ENCODE measurements at places on chromosomes 16 and 17.

DNA sequence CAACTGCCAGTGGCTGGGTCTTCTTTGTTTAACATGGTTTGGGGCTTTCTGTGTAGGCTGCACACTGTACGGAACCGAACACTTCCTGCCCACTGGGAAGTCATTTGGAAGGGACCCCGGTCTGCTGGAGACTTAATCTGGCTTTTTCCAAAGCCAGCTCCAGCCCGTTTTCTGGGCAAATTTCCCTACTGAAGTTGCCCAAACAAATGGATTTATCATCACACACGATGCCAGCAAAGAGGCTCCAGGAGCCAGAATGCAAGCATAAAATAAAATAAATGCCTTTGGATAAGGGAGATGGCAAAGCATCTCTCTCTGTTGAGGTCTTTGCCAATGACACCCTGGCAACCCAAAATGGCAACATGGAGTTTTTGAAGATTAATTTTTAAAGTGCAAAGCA is 259.9 kb upstream of the IRX3 start:
- DNase-seq: no peak

DNA sequence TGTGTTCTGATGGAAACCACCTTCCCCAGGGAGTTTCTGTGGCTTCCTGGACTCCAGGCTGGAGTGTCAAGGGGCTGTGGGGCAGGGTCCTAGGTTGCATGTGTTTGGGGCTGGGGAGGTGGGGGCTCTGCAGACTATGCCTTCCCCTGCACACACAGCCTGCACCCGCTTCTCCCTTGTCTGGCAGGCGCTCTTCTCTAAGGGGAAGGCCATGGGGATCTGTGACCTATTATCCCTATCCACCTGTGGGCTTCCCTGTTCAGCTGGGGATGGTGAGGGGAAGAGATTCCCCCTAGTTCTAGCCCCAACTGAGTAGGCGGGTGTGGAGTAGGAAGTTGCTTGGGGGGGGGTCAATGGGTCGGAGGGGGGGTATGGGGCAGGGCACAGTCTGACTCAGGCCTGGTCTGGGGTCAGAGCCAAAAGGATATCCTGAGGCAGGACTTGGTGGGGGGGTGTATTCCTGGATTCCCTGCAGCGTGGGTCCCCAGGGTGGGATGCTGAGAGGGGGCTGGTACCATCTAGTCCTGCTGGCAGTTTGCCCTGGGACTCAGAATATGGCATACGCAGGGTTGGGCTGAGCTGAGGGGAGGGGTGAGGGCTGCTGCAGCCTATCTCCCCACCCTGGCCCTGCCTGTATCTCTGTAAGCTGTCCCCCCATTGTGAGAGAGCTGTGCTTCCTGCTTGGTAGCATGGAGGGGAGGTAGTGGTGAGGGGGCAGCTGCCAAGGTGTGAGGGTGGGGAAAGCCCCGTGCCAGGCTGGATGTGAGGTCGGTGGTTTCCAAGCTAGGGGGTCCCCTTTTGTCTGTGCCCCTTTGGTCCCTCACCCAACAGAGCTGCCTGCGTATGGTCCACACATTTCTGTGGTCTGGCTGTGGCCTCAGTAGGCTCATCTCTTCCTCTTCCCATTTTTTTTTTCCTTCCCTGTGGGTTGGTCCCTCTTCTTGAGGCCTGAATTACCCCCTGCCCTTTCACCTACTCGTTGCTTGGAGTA is 14.7 kb downstream of the RARA start:
- DNase-seq: peak; percentile 68

DNA sequence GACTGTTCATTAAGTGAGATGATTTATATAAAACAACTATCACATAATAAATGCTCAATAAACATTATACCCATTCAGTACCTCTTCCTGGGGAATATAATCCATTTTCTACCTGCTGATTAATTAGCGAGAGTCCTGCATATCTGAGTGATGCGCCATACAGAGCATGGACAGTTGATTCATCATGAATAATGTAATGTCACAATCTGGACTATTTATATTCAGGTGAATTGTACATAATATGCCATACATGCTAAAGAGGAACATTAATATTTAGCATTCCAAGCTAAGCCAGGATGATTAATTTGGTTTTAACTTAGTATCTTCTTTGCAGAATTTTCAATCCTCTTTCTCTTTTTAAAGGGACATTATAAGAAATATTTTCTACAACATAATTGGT is 362.0 kb upstream of the XYLT1 start:
- DNase-seq: no peak

DNA sequence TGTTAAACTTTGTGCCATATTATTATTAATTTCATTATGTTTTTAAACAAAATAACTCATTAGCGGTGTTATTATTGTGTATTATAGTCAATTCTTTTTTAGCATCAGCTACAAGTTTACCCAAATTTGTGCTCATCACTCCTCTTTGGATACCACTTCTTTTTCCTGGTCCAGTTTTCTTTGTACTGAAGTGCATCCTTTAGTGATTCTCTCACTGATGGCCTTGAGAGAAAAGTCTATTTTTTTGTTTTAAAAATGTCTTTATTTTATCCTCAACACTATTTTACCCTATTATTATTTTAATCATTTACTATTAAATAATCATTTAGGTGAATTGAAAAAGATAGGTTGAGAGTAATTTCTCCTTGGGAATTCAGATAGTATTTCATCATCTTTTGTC is 99.2 kb downstream of the RGS9 start:
- DNase-seq: no peak

GRCh38 chr16:70523076-70523742 is at the start of gene COG4:
Gene COG4 (minus strand): TSS chr16:70523554. CDS start chr16:70523543, 11 bp downstream.
- DNase-seq: peak; percentile 66

DNA sequence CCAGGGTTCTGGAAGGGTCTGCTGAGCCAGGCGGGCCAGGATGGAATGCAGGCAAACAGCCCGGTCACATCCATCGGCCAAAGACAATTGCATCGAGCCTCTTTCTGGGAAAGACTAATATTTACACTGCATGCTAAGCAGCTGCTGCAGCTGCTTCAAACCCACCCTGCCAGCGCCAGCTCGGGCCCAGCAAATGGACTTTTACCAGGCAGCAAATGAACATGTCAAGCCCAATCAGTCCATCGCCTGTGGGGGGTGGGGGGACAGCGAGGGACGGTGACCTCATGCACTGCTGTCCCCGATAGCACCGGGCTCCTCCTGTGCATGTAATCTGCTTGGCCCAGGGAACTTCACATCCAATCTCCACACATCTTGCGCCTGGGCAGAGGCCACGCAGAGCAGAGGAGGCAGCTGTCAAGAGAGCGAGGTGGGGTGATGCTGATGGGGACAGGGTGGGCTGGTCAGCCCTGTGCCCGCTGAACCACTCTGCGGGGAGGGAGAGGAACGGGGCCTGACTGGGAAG is 39.4 kb upstream of the CDH5 start:
- DNase-seq: no peak

DNA sequence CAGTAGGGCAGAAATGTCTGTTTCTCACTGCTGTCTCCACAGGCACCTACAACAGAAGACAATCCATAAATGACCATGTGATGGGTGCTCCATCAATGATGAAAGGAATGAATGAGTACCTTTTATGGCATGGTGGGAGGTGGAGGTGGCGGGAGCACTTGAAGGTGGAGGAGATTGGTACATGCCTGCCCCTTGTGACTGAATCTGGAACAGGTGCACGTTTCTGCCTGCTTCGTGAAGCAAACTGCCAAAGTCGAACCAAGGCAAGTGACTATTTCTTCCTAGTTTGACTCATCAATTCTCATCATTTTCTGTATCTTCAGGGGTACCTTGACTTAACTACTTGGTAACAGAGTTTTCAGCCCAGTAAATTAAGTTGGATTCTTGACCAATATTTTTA is 25.4 kb downstream of the CDRT15 start:
- no peak for DNase-seq

DNA sequence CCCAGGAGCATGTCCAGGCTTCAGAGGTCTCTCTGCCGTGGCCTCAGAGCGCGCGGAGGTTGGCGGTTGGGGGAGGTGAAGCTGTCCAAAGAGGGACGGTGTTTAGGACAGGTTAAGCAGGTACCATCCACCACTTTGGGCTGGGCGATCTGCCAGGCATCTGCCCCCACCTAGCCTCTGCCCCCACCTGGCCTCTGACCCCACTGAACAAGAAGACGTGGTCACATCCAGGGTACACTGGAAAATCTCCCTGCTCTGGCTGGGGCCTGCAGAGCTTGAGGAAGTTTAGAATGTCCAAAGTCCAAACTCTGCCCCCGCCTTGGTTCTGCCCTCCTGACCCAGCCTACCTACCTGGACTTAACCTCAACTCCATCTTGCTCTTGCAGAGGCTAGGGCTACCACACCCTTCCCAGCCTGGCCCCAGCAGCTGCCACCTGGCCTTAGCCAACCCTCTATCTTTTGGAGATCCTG is 1.6 kb downstream of the ITGA3 start:
- DNase-seq: no peak

- DNase-seq: no peak
Measured at GRCh38 chr16:82094942-82095540, 60.0 kb downstream of the HSD17B2 start.

DNA sequence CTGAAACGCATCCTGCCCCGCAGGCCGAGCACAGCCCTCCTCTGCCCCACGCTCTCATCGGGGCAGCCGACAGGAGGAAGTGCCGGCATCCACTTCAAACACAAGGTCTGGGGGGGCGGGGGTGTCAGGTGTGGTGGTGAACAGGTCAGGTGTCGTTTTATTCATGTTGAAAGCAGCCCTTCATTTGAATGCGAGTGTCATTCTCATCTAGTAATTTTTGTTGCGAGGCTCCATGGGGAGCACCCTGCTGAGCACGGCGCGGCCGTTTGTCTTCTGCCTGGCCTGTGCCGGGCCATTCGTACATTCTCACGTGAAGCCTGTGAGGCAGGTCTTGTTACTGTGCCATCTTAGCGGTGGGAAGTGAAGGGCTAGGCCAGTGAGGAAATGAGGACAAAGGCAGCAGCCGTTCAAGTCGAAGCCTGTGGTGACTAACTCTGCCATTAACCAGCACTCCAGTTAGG is 1.9 kb downstream of the ACSF3 start:
- DNase-seq: no peak

DNA sequence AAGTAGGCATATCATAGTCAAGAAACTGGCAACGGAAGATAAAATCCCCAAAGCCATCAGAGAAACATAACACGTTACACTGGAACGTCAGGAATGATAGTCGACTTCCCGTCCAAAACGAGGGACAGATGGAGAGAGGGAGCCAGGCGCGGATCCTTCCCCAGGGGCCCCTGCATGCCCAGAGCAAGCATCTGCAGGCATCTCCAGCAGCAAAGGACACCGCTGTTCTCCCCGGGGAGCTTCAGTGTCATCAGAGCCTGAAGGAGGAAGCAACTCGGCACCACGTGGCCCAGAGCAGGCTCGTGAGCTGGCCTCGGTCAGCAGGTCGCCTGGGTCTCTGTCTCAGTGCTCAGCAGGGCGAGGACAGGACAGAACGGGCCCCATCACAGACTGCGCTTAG is 50.1 kb downstream of the LMF1 start:
- DNase-seq: no peak

DNA sequence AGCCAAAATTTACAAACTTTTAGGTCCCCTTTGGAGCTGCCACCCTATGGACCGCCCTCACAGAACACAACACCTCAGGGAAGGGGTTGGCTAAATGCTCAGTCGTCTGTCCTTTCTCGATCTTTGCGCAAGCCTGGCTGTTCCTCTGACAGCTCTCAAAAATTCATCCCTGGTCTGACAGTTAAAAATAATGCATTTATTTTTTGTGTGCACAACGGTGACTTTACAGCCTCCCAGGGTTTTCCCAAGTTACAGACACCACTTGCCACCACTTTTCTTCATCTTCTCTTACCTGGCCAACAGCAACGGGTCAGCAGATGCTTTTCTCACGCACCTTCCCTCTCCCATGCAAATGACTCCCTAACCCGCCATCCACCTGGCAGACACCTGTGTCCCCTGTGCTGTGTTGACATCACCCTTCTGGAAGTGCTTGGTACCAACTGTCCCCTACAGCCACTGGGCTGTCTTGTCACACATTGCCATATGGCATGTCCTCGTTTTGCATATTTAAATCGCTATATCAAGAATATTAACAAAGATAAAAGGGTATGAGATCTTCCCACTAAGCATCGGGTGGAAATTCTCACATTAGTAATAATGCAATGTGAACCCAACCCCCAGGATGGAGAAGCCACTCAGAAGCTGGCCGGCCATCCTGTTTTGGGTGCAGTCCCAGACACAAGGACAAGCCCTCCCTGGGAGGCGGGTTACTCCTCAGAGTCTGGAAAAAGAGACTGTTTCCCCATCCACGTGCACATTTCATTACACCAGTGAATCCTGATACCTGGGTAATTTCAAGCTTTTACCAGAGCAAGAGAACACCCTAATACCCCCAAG is 187.0 kb downstream of the ZFHX3 start:
- DNase-seq: no peak

- no peak for DNase-seq
Measured at GRCh38 chr17:81741594-81742452, 29.7 kb downstream of the SLC25A10 start.

- peak; percentile 6 for DNase-seq
Measured at GRCh38 chr16:86222965-86223551, 287.3 kb upstream of the FOXF1 start.

DNA sequence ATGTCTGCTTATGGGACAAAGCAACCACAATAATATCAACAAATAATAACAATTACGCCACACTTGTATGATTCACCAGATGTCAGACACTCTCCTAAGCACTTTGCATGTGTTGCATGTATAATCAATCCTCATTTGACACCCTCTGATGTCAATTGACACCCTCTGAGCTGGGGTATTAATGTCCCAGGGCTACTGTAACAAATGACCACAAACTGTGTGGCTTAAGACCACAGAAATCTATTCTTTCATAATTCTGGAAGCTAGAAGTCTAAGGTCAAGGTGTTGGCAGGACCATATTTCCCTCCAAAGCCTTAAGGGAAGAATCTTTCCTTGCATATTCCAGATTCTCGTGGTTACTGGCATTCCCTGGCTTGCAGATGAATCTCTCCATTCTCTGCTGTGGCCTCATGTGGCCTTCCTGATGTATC is 112.7 kb downstream of the NPIPB5 start:
- DNase-seq: no peak

DNA sequence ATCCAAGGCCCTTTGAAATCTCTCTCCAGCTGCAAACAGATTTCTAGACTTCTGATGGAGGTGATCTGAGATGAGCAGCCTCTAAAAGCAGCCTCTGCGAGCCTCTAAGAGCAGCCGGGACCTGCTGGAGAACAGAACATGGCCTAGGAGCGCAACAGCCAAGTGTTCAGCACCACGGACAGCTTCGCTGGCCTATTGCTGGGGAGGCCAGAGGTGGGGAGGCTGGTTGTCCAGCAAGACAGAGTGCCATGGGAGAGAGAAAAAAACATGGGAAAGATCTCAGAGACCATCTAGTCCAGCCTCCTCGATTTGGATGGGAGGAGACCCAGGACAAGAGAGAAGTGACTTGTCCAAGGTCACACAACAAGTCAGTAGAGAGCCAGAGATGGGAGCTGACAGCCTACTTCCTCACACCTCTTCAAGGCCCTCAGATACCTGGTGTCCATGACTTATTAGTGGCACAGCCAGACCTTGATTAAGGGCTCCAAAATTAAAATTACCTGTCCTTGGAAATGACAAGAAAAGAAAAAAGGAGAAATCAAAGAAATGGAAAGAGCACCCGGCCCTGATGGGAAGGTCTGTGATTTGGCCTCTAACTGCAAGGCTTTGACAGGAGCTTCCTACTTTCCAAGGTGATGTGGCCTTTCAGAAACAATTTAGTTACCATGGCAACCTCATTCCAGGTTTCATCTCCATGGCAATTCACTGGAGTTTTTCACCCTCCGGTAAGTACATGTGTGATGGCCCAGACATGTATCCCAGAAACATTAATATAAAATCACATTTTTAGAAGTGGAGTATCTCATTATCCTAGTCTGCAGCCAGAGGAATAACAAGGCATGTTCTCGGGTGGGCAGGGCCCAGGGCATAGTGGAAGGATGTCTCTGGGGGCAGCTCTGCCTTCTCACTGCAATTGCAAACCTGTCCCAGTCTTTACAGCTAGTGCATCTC is 14.5 kb downstream of the RPRML start:
- DNase-seq: no peak
